Activated T-cell treated with anti-CD3 and anti-CD28 coated beads, Interleukin-2, amount 50 U/mL, for 72 hours (primary cell): ENCODE measurements at places on chromosomes 5 and 9.

DNA sequence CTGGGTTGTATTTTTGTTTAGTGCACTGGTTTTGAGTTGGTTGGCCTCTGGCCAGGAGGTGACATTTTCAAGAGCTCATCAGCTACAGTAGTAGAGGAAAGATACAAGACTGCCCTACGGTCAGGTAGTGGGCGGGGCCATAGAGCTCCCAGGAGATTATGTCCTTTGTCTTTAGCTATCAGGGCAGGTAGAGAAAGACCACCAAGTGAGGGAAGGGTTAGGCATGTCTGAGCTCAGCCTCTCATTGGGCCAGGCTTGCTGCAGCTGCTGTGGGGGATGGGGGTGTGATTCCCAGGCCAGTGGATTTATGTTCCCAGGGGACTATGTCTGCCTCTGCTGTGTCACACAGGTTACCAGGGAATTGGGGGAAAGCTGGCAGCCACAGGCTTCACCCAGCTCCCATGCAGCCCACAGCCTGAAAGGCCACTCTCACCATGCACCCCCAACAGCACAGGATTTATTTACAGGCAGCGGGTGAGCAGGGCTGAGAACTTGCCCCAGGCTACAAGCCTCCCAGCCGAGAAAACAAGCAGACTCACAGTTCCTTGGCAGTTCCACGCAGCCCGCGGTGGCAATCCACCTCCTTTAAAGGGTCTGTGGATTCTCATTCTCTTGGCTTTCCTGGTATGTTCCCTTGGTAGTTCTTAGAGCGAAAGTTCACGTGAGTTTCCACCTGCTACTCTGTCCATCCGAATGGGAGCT, 37.5 kb upstream of the BOD1 start:
- DNase-seq: no peak

- DNase-seq: no peak
Observed at GRCh38 chr5:56666901-56667300, 148.4 kb upstream of the MAP3K1 start.

GRCh38 chr9:136403915-136404800, 4.2 kb upstream of the SNAPC4 start:
- DNase-seq: peak; percentile 50

GRCh38 chr5:166088389-166089039, 2202.9 kb upstream of the WWC1 start:
- no peak for DNase-seq

DNA sequence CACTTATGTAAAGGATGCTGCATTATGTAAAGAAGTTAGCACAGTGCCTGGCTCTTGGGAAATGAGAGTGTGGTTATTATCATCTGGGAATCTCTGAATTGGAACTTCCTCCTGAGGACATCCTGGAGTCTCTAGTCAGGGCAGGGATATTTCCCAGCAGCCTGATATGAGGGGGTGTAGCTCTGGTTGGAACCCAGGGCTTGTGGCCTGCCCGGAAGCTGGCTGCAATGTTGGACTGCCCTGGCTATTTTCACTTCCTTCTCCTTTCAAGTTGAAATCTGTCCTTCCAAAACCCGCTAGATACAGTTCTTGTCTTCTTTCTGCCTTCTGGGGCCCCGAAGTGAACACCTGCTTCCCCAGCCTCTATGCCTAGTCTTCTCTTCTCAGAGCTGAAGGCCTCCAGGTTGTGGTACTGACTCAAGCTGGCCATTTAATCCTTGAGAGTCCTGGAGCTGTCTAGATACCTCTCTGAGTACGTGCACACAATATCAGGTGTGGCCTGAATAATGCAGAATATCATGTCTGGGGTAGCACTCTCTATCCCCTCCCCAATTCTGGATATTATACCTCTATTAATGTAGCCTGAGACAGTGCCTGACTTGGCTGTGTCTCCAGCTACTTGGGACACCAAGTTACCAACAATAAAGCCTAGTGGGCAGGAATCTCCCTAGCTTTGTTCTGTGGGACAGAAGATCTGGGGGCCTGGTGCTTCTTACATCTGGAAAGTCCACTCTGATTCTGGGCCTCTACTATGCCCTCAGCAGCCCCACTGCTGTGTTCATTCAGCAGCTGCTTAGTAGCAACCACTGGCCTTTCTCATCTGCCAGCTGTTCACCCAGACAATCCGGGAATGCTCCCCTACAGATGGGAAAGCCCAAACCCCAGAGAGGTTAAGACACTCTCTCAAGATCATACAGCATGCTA, 45.0 kb downstream of the SLC6A7 start:
- DNase-seq: no peak

DNA sequence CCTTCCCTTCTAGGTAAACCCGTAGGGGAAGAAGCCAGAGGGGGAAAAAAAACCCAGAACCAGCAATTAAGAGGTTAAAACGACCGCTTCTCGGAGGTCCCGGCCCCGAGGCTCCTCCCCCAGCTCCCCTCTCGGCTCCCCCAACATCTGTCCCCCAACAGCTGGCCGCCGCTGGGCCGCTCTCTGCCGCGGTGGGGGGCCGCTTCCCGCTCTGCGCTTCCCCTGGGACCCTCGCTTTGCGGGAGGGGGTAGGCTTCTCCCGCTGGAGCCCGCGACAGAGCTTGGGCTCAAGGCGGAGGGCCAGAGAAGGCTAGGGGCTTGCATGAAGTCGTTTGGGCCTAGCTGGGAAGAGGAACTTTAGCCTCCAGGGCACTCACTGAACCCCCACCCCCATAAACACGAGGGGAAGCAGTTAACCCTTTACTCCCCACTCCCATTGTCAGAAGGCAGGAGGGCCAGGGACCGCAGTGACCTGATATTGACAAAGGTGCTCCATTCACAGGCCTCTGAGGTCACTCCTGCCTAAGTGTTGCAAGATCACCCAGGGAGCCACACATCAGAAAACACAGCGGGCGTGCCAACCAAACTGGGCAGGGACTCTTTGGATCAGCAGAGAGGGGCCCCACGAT, 7.5 kb downstream of the LHX6 start:
- DNase-seq: no peak
